Stimulated activated CD8-positive, alpha-beta memory T cell treated with anti-CD3 and anti-CD28 coated beads, Interleukin-7, amount 100 ng/mL, for 48 hours (primary cell): ENCODE measurements at places on chromosomes 13 and 19.

GRCh38 chr13:50140153-50140552 is 124.9 kb downstream of the KCNRG start:
- DNase-seq = no peak

DNA sequence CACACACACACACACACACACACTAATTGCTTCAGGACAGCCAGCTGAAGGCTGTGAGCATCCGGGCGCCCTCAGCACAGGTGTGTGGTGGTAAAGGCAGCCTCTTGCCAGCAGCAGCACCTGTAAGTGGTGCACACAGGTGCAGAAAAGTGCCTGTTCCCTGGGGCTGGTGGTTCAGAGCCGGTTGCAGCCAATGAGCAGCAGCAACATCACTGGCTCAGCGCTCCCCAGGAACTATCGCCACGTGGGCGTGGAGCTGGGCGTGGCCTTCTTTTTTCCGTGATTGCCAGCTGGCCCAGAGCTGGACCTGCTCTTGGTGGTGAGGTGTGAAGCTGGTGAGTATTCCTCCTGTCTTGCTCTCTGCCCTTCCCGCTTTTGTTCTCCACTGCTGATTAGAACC is at the start of gene NLRP5:
NLRP5 (plus strand) TSS at position 289 of the 400 bp plus-strand sequence.
- no peak for DNase-seq

GRCh38 chr13:52127783-52128702 is 830 bp downstream of the NEK5 start:
- DNase-seq = no peak

- no peak for DNase-seq
Measured at GRCh38 chr19:29673451-29674371, 8.4 kb downstream of the PLEKHF1 start.

GRCh38 chr19:35862528-35862927 is 5.8 kb downstream of the KIRREL2 start:
- no peak for DNase-seq

DNA sequence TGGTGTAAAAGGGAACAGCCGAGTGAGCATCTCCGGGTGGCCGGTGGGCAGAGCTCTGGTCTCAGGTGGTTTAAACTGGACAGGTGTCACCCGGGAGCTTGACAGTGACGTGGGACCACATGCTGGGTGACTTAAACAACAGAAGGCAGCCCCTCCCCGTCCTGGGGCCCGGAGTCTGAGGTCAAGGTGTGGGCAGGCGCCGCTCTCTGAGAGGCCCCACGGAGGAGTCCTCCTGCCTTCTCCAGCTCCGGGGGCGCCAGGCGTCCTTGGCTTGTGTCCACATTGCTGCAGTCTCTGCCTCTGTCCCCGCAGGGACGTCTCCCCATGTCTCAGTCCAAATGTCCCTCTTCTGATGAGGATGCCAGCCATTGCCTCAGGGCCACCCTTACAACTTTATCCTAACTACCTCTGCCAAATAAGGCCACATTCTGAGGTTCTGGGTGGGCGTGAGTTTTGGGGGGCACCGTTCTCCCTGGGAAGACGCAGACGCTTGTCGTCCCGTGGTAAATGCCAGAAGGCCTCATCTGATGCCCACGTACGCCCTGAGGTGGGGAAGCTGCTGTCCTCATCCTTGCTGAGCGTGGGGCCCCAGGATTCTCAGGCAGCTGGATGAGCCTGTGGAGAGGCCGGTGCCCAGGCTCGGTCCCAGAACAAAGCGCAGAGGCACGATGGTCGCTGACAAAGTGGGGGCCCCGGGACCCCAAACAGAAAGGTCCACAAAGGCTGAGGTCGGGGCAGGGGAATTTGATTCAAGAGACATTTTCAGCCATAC is 12.9 kb downstream of the GZMM start:
- no peak for DNase-seq

- DNase-seq = no peak
Measured at GRCh38 chr19:23415561-23416191, 20.4 kb upstream of the ZNF91 start.

- no peak for DNase-seq
Measured at GRCh38 chr13:98254513-98254912, 77.4 kb upstream of the RNF113B start.

- no peak for DNase-seq
Measured at GRCh38 chr13:49791315-49791710, 1.2 kb downstream of the KPNA3 start.

GRCh38 chr13:99948907-99949678 is 22.5 kb downstream of the ZIC5 start:
- DNase-seq = no peak

GRCh38 chr13:112066624-112067004 is 335 bp upstream of the SOX1 start:
- no peak for DNase-seq

GRCh38 chr13:99154064-99154463 is 46.6 kb upstream of the UBAC2 start:
- DNase-seq = no peak

DNA sequence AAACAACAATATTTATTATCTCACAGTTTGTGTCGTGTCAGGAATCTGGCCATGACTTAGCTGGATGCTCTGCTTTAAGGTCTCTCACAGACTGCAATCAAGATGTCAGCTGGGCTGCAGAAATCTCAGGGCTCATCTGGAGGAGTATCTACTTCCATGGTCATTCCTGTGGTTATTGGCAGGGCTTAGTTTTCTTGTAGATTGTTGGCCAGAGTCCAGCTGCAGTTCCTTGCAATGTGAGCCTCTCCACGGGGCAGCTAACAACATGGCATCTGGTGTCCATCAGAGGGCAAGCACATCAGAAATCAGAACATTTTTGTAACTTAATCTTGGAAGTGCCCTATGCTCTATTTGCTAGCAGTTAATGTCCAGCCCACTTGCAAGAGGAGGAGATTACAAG is 45.7 kb upstream of the TDRD3 start:
- DNase-seq = no peak

DNA sequence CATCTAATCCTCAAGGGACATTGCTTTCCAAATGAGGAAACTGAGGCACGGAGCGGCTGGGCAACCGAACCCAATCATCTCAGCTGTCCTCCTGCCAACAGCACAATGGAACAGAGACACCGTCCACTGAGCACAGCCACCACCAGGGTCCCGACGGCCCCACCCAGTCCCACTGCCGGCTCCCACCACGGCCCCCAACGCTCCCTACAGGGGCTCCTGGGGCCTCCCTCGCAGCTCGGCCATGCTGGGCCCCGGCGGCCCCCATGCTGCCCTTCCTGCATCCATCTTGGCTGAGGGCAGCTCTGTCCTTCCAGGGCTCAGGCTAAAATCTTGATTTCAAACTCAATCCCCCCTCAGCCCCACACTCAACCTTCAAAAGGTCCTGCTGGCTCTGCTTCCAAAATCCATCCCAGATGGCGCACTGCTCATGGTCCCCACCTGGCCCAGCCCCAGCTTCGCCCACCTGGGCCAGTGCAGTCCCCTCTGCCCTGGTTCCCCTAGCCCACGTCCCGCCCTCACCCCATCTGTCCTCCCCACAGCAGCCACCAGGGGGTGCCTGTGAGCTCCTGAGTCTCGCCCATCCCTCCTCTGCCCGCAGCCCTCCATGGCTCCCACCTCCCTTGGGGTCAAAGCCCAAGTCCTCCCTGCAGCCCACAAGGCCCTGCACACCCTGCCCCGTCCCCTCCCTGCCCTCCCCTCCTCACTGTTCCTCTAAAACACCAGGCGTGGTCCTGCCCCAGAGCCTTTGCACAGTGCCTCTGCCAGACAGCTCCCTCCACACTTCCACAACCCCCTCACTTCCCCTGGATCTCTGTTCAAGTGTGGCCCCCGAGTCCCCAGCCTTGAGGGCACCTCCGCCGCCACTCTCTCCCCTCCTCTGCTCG is 7.9 kb downstream of the PIP5K1C start:
- no peak for DNase-seq

GRCh38 chr13:28538932-28539331 is 44.0 kb upstream of the FLT1 start:
- DNase-seq = no peak

GRCh38 chr19:50563597-50563996 is 4.6 kb downstream of the LRRC4B start:
- no peak for DNase-seq

DNA sequence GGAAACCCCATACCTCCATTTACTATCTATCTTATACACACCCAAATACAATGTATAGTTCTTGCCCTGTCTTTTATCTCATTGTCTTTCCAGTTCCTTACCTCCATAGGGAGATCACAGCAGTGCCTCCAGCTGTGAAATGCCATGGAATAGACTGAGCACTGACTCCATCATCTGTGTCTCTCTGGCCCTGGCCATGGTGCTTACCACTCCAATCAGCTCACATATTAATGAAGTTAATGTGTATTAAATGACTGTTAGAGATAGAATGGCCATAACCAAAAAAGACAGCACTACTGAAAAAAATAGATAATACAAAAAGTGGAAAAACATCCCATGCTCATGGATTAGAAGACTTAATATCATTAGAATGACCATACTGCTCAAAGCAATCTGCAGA is 240.4 kb upstream of the SOX21 start:
- no peak for DNase-seq

DNA sequence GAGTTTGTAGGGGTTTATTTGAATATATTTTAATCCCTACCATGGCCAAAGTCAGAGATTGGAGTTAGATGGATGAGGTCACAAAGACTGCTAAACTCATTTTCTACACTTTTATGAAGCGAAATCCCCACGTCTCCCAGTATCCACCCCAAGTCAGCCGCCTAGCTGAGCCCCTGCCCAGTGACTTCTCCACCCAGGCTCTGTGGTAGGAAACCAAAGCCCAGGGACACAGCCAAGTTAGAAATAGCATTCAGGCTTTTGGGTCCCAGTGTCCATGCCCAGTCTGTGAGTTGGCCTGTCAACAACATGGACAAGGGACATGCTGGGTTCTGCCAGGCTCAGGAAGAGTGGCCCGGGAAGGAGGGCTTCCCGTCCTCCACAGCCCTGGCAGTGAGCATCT is 474.0 kb downstream of the FOXO1 start:
- no peak for DNase-seq

GRCh38 chr13:97124915-97125809 is 97.0 kb upstream of the MBNL2 start:
- DNase-seq = peak; percentile 47

- DNase-seq = no peak
Measured at GRCh38 chr19:8615024-8615423, 4.5 kb upstream of the ADAMTS10 start.

DNA sequence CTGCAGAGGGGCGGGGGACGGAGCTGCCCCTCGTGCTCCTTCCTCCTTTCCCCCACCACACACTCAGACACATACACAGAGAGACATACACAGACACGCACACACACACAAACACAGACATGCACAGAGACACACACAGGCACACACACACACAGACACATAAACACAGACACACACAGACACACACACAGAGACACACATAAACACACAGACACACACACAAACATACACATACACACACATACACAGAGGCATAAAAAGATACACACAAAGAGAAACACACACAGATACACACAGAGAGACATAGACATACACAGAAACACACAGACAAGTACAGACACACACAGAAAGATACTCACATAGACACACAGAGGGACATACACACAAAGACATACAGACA is 136.0 kb downstream of the UQCRFS1 start:
- no peak for DNase-seq

GRCh38 chr13:51814825-51815650 is 11.1 kb upstream of the DHRS12 start:
- no peak for DNase-seq
